Activated naive CD8-positive, alpha-beta T cell treated with anti-CD3 and anti-CD28 coated beads, Interleukin-2, amount 10 ng/mL, durations not matched to agents 7 days and 5 days (primary cell): ENCODE measurements at places on chromosomes 4 and X. TPM values are rescaled to one million over a fixed set of nuclear protein-coding genes. Genes with fewer than 3 reads are reported as not detected.

The COL25A1 gene
- total RNA-seq = not detected

The NCAPG gene
- 66.6 TPM for total RNA-seq

The XAGE1B gene
- not detected for total RNA-seq

DNA sequence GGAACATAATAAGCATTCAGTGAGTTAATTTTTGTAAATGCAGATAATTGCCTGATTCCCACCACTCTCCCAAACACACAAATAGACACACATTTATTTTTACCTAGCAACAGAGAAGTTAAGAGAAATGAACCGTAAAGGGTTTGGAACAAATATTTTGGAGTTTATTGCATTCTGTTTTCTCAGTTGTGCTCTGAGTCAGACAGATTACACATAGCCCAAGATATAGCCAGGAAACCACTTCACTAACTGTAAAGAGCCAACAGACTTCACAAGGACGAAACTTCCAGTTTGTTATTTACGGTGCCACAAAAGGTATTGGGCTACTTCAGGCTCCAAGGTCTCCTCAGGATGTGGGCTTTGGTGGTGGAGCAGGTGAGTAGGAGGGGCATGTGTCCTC is 217.0 kb downstream of the BMPR1B start:
- peaks cover 3% of the 10 kb centered on the region for H3K27me3 ChIP-seq
- no peaks in the 10 kb centered on the region for H3K36me3 ChIP-seq
- no peak for DNase-seq
- H3K27ac ChIP-seq = no peak overlapping the region
- H3K4me3 ChIP-seq = no peak overlapping the region

The FAM47E gene
- not detected for total RNA-seq

The ASMT gene
- total RNA-seq = not detected

DNA sequence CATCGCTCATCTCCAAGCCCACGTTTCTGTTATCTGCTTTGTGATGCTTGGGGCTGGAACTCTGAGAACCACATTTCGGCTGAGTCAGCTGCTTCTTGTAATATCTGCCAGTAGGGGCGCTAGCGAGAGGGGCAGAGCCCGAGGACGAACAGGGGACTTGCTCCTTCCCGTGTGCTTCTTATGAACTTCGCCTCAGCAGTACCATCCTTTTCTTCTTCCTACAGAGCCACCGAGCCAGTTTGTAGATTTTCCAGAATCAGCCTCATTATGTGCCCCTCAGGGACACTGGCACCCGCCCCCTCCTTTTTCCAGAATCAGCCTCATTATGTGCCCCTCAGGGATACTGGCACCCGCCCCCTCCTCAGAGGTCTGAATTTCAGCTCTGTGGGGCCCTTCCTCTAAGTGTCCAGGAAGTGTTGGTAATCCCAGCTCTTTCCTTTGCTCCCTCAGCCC is 441.7 kb upstream of the RASGEF1B start:
- H3K4me1 ChIP-seq = peaks cover 4% of the 10 kb centered on the region
- no peaks in the 10 kb centered on the region for H3K36me3 ChIP-seq
- peak; percentile 39 for DNase-seq
- no peak overlapping the region for H3K27ac ChIP-seq
- H3K27me3 ChIP-seq = peaks cover 10% of the 10 kb centered on the region

The RAI2 gene
- not detected for total RNA-seq

DNA sequence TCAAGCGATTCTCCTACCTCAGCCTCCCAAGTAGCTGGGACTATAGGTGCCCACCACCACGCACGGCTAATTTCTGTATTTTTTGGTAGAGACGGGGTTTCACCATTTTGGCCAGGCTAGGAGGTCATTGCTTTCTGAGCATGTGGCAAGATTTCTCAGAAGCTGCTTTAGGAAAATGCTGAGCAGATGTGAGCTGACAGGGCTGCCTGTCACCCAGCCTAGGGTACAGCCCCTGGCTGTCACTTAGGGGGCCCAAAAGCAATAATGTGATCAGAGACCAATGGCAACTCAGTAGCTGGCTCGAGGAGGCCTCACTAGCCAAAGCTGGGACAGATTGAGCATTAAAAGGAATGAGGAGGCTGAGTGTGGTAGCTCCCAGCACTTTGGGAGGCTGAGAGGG is 64.8 kb downstream of the TNIP2 start:
- H3K36me3 ChIP-seq = peaks cover 33% of the 10 kb centered on the region
- peaks cover 8% of the 10 kb centered on the region for H3K4me1 ChIP-seq
- no peak overlapping the region for H3K27ac ChIP-seq
- H3K4me3 ChIP-seq = no peak overlapping the region
- H3K27me3 ChIP-seq = no peaks in the 10 kb centered on the region
- no peak for DNase-seq

The TRPC3 gene
- 0.55 TPM for total RNA-seq

GRCh38 chr4:55549888-55550287 is 3.2 kb upstream of the CLOCK start:
- no peak overlapping the region for H3K27ac ChIP-seq
- no peaks in the 10 kb centered on the region for H3K36me3 ChIP-seq
- no peak overlapping the region for H3K4me3 ChIP-seq
- H3K4me1 ChIP-seq = peaks cover 22% of the 10 kb centered on the region
- no peak for DNase-seq
- H3K27me3 ChIP-seq = peaks cover 12% of the 10 kb centered on the region

- DNase-seq = no peak
- no peak overlapping the region for H3K27ac ChIP-seq
- peaks cover 3% of the 10 kb centered on the region for H3K36me3 ChIP-seq
- no peaks in the 10 kb centered on the region for H3K4me1 ChIP-seq
- H3K4me3 ChIP-seq = no peak overlapping the region
These were observed 11.7 kb upstream of the REELD1 start for GRCh38 chr4:146202665-146203064.

- peaks cover 3% of the 10 kb centered on the region for H3K4me1 ChIP-seq
- H3K27me3 ChIP-seq = peaks cover 29% of the 10 kb centered on the region
- H3K36me3 ChIP-seq = peaks cover 1% of the 10 kb centered on the region
- no peak overlapping the region for H3K27ac ChIP-seq
- H3K4me3 ChIP-seq = no peak overlapping the region
These were observed 11.7 kb upstream of the IL21 start for GRCh38 chr4:122632396-122633143.

The TEX11 gene
- total RNA-seq = not detected

GRCh38 chr4:62087706-62088105 is 887.6 kb downstream of the ADGRL3 start:
- no peaks in the 10 kb centered on the region for H3K36me3 ChIP-seq
- H3K4me3 ChIP-seq = no peak overlapping the region
- no peak overlapping the region for H3K27ac ChIP-seq
- no peaks in the 10 kb centered on the region for H3K27me3 ChIP-seq
- no peaks in the 10 kb centered on the region for H3K4me1 ChIP-seq

GRCh38 chr4:181528570-181529184 is 714.5 kb upstream of the TENM3 start:
- no peaks in the 10 kb centered on the region for H3K4me1 ChIP-seq
- H3K4me3 ChIP-seq = no peak overlapping the region
- H3K36me3 ChIP-seq = no peaks in the 10 kb centered on the region
- peak; percentile 28 for DNase-seq
- no peaks in the 10 kb centered on the region for H3K27me3 ChIP-seq
- no peak overlapping the region for H3K27ac ChIP-seq

- H3K4me1 ChIP-seq = no peaks in the 10 kb centered on the region
- H3K27ac ChIP-seq = no peak overlapping the region
- no peaks in the 10 kb centered on the region for H3K36me3 ChIP-seq
- no peak overlapping the region for H3K4me3 ChIP-seq
- no peaks in the 10 kb centered on the region for H3K27me3 ChIP-seq
- no peak for DNase-seq
These were observed 22.4 kb downstream of the ANK2 start for GRCh38 chr4:113071805-113072204.

The MAGEA12 gene
- total RNA-seq = not detected

The ERVMER34-1 gene
- not detected for total RNA-seq

The EREG gene
- not detected for total RNA-seq

- peak overlapping the region; percentile 75 for H3K27ac ChIP-seq
- H3K4me3 ChIP-seq = no peak overlapping the region
- no peaks in the 10 kb centered on the region for H3K36me3 ChIP-seq
- H3K27me3 ChIP-seq = no peaks in the 10 kb centered on the region
These were observed 58.6 kb upstream of the P2RY10 start for GRCh38 chrX:78886550-78886949.

DNA sequence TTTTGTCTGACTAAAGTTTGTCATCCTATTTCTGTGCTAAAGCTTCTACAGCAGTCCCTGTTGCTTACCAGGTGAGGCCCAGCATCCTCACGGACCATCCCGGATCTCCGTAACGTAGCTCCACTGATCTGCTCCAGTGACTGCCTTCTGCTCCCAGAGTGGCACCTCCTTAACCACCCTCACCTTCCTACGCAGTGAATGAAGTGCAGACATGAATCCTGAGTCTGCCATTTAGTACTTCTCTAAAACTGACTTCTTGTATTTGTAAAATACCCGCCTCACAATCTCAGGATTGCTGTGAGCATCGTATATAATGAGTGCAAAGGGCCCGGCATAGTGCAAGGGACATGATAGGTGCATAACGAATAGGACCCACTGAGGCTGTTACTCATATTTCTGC is 27.7 kb upstream of the ACSL1 start:
- H3K36me3 ChIP-seq = no peaks in the 10 kb centered on the region
- peaks cover 38% of the 10 kb centered on the region for H3K4me1 ChIP-seq
- no peak for DNase-seq
- H3K27me3 ChIP-seq = peaks cover 3% of the 10 kb centered on the region
- H3K27ac ChIP-seq = no peak overlapping the region
- no peak overlapping the region for H3K4me3 ChIP-seq

DNA sequence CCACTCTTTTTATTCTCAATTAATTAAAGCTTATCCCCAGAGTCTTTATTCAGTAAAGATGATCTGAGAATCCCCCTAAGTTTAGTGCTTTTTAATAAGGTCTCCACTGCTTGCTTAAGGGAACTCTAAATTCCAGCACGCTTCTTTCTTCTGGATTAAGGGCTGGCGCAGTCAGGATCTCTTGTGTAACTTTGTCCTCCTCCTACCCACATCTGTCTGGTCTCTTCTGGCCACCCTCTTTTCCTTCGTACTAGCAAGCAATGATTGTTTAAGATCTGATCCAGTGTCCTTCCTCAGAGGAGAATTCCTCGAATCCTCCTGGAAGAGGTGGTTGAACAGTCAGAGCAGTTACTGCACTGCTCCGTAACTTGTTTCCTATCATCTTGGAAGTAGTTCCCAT is 14.0 kb upstream of the PAQR3 start:
- H3K4me1 ChIP-seq = peaks cover 3% of the 10 kb centered on the region
- H3K4me3 ChIP-seq = no peak overlapping the region
- peaks cover 8% of the 10 kb centered on the region for H3K27me3 ChIP-seq
- H3K36me3 ChIP-seq = no peaks in the 10 kb centered on the region
- no peak for DNase-seq
- H3K27ac ChIP-seq = no peak overlapping the region

DNA sequence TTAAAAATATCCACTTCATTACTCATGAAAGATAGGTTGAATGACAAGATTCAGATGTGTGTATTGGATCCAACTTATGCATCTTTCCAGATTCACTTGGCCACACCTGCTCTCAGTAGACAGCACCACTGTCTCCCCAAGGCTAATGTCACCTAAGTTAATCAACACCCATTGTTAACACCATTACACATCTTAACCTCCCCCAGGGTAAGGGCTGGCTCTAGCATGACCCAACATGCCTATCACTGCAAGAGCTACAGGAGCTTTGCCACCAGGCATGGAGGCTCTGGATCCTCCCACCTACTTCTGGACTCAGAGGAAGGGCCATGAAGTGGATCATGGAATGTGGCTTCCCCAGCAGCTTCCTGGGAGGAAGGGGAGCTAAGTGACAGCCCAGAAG is 32.8 kb upstream of the LSM6 start:
- H3K27ac ChIP-seq = no peak overlapping the region
- no peaks in the 10 kb centered on the region for H3K36me3 ChIP-seq
- no peak for DNase-seq
- H3K27me3 ChIP-seq = peaks cover 11% of the 10 kb centered on the region
- no peak overlapping the region for H3K4me3 ChIP-seq

GRCh38 chr4:95500361-95500760 is 48.4 kb downstream of the UNC5C start:
- no peak overlapping the region for H3K27ac ChIP-seq
- DNase-seq = no peak
- no peaks in the 10 kb centered on the region for H3K36me3 ChIP-seq
- no peak overlapping the region for H3K4me3 ChIP-seq
- no peaks in the 10 kb centered on the region for H3K4me1 ChIP-seq

The EIF1AX gene
- total RNA-seq = 66.0 TPM

DNA sequence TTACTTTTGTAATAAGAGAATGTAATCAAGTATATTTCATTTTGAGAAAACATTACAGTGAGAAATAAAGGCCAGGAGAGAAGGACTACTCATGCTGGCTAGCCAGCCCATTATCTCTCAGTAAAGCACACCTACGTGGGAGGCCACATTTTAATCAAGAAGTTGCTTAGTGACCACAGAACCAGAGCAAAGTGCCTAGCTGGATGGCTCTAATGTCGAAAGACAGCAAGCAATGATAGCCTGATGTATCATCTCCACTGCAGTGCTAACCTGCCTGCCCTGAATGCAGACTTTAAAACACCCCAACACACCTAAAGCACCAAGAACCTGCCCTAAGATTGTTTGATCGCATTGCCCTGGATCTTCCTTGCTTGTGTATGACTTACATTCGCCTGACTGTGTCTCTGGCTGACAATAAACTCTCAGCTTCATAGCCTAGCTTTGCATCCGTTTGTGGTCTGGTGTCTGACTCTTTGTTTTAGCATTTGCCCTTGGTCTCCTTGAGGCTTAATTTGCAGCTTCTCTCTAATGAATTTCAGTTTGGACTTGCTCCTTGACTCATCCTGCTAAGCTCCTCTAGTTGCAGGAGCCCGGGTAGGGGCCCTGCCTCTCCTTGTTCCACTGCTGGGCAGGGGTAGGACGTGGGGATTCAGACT is 31.4 kb upstream of the SOWAHD start:
- H3K4me3 ChIP-seq = peak overlapping the region; percentile 58
- H3K27ac ChIP-seq = peak overlapping the region; percentile 87
- no peaks in the 10 kb centered on the region for H3K27me3 ChIP-seq
- no peaks in the 10 kb centered on the region for H3K36me3 ChIP-seq

The SERPINA7 gene
- total RNA-seq = not detected

DNA sequence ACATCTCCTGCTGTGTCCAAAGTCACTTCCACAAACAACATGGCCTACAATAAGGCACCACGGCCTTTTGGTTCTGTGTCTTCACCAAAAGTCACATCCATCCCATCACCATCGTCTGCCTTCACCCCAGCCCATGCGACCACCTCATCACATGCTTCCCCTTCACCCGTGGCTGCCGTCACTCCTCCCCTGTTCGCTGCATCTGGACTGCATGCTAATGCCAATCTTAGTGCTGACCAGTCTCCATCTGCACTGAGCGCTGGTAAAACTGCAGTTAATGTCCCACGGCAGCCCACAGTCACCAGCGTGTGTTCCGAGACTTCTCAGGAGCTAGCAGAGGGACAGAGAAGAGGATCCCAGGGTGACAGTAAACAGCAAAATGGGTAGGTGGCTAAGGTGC is 123.9 kb downstream of the PDLIM5 start:
- no peak overlapping the region for H3K27ac ChIP-seq
- no peaks in the 10 kb centered on the region for H3K27me3 ChIP-seq
- no peak overlapping the region for H3K4me3 ChIP-seq
- DNase-seq = no peak
- peaks cover 4% of the 10 kb centered on the region for H3K36me3 ChIP-seq

The XKRX gene
- total RNA-seq = 0.23 TPM
